ENCODE measurements at places on chromosomes 16 and 17.
A peak's percentile ranks its signal among the peaks of the same experiment; 100 is the strongest.

GRCh38 chr16:2895813-2896212, 12.8 kb downstream of the FLYWCH2 start:
- DNase-seq, result peak; percentile 63

GRCh38 chr17:9982159-9982558, 77.1 kb upstream of the RCVRN start:
- no peak for DNase-seq

DNA sequence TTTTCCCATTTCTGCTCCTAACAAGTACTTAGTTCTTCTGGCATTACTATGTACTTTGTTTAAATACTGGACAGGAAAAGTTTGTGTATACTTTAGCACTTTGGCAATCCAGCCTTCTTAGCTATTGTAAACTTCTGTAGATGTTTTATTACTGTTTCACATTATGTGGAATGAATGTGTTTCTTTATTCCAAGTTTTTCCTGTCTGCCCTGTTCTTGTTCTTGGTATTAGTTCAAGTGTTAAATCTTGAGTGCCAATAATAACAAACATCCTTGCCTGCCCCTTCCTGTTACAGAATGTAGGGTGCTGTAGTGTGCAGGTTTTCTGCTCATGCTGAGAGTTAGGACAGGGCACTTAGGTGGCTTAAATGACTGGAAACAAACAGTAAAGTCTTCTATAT, 7.3 kb upstream of the CAPNS2 start:
- no peak for DNase-seq

DNA sequence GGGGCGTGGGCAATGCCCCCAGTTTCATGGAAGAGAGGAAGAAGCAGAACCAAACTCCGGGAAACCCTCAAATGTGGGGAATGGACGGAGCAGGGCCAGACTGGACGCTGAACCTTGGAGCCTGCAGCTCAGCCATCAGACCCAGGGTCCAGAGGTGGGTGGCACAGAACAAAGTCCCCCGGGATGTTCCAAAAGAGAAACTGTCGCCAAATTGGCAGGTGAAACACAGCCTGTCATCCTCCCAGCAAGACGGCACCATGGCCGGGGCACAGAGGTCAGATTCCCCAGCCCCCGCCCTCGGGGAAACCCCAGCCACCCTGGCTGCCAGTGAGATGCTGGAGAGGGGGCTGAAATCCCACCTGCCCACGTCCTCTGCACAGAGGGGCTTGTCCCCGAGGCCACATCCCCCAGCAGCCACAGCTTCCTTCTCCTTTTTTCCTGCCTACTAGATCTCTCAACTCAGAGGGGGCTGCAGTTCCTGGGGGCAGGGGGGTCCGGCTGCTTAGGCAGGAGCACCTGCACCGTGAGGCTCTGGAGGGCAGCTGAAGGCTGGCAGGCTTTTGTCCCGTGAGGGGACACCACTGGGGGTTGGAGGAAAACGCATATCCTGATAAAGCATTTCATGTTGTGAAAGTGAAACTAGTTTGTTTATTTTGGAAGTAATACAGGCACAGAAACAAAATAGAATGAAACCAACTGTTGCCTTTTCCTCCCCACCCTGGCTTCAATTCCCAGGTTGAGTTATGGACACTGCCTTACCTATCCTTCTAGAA, 1.2 kb upstream of the SECTM1 start:
- DNase-seq, result no peak

GRCh38 chr17:61862105-61862574, 1.2 kb downstream of the BRIP1 start:
- DNase-seq, result peak; percentile 40

- no peak for DNase-seq
Observed at GRCh38 chr17:66684261-66684660, 150.7 kb upstream of the CACNG5 start.

DNA sequence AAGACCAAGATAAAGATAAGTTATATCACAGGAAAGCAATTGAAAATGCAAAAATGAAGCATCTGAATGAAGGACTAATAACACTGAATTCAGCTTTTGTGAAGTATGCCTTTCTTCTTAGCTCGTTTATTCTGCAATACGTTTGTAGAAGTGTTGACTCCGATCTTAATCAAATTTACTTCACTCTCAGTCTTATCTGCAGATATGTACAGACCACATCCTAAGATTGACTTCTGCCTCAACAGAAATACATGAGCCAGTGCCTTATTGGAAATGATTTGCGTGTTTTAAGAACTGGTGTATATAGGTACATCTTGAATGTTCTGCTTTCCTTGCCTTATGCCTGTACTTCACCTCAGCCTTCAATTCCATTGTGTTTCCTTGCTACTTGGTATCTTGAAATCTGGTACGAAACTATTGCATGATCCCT, 1.3 kb downstream of the ATF7IP2 start:
- no peak for DNase-seq

GRCh38 chr16:51967646-51968045, 579.3 kb downstream of the TOX3 start:
- no peak for DNase-seq

GRCh38 chr17:49515196-49515770, 20.2 kb downstream of the NGFR start:
- peak; percentile 98 for DNase-seq

DNA sequence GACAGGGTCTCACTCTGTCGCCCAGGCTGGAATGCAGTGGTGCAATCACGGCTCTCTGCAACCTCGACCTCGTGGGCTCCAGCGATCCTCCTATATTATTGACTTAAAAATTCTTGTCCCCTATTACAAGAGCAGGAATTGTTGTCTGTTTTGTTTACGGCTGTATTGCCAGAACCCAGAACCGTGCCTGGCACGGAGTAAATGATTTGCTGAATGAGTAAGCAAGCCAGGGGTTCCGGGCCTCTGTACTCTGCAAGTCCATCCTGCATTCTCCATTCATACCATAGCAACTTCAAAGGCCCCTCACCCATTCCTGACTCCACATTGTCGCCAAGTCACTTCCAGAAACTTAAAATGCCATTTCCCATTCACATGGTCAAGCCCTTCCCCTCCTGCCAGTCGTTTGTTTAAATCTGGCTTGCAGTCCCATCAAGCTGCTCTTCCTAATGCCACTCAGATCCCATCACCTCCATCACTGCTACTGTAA, 6.9 kb downstream of the ADCY9 start:
- peak; percentile 76 for DNase-seq
